Cerebellum (tissue), 4 donors: ENCODE measurements at places on chromosomes 7 and 10. TPM values are rescaled to one million over a fixed set of nuclear protein-coding genes. Genes with fewer than 3 reads are reported as not detected.

- DNase-seq, result no peak
These were observed 198.3 kb upstream of the ZNF32 start for GRCh38 chr10:43846968-43847367.

The FRMD4A gene
- total RNA-seq, result 169 TPM

The NANOS1 gene
- 7.8 TPM for total RNA-seq

The HOXA10 gene
- total RNA-seq, result not detected

The MUC12 gene
- total RNA-seq, result 0.18 TPM

The ARL5B gene
- 65.8 TPM for total RNA-seq
